ENCODE measurements at places on chromosomes 3 and 15.

DNA sequence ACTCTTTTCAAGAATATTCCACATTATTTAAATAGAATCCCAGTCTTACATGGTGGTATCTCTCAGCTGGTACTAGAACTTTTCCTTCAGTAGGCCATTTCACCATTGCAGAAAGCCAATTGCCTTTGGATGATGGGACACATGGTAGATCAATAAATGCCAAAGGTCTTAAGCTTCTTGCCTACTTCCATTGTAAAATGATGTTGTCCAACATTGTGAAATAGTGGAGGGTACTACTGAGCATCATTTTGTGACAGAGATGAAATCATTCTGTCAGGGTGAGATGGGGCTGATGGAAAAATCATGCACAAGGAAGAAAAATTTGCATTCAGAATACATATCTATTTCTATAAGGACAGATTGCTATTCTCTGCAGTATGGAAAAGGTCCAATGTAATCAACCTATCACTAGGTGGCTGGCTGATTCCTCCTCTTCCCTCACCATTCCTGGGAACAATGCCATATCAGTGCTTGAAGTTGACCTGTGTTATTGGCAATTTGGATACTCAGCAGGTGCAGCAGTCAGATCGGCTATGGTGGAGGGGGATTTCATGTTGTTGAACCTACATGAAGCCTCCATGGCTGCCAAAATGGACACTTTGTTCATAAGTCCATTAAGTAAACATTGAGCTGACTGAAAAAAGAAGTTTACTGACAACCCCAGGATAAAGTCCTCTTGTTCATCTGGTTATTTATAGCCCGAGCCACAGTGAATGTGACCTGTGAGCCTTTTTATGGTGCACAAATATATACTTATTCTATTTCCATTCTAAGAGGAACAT, 596.9 kb upstream of the ARPP21 start:
- no peak for DNase-seq

DNA sequence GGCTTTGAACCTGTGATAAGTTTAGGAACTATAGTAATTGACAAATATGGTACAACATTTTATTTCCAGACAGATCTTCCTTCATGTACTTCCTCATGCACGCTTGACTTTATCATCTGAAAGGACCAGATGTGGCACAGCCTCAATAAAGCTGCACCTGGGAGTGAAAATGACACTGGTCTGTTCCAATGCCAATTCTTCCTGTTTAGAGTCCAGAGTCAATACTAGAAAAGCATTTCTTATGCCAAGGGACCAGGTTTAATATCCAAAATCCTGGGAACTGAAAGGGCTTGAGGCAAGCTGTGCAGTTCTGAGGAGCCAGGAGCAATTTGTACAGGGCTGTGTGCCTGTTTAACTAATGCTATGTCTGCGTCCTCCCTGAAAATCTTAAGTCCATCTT, 15.3 kb downstream of the DPH6 start:
- DNase-seq, result no peak

GRCh38 chr15:66631616-66632263, 65.9 kb upstream of the LCTL start:
- DNase-seq, result no peak

GRCh38 chr3:70729845-70730244, 417.4 kb upstream of the MDFIC2 start:
- DNase-seq, result no peak

DNA sequence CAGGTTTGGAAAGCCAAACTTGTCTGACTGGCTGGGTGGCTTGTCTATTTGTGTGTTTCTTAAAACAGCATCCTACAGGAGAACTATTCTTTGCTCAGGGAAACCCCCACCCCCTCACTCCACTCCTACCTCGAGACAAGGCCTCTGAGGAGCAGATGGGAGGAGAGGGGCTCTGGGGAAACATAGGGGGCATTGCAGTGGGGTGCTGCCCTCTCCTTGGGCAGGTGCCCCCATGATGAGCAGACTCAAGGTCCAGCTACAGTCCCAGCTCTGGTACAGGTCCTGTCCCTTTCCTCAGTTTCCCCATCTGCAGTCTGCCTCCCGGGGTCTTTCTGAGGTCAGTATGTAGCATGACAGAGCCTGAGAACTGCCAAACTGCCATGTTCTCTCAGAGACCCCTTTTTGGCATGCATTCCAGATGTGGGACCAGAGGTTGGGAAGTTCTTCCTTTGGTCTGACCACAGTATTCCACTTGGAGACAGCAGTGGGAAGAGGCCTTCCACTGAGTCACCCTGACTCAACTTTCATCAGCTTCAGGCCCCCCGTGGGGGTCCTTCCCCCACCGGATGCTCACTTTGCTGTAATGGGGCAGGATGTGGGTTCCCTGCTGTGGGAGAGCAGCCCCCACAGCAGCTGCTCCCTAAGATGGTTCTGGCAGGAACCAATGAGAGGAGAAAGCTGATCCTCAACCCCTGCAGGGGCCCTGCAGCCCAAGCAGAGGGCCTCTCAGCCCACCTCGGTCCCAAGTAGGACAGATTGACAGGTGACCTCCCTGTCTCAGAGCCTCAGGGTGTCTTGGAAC, 32.3 kb upstream of the CYP11A1 start:
- peak; percentile 63 for DNase-seq

GRCh38 chr15:50873935-50874361, 34.5 kb upstream of the AP4E1 start:
- no peak for DNase-seq

GRCh38 chr3:105767776-105768175, 101.0 kb downstream of the CBLB start:
- DNase-seq, result no peak

DNA sequence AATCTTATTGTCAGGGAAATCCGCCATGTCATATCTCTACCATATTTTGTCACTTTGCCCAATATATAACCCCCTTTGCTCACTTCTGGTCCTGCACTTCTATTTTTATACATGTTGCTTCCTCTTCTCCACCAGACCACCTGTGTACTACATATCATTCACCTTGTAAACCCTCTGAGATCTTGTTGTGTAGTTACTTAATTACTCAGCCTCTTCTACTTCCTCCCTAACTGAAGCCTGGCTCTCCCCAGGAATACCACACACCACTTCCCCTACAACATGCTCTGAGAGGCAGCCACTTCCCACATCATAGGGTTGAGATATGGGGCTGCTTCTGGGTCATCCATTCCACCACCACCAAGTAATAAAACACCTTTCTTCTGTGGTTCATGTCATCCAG, 10.0 kb downstream of the HEXA start:
- DNase-seq, result no peak

DNA sequence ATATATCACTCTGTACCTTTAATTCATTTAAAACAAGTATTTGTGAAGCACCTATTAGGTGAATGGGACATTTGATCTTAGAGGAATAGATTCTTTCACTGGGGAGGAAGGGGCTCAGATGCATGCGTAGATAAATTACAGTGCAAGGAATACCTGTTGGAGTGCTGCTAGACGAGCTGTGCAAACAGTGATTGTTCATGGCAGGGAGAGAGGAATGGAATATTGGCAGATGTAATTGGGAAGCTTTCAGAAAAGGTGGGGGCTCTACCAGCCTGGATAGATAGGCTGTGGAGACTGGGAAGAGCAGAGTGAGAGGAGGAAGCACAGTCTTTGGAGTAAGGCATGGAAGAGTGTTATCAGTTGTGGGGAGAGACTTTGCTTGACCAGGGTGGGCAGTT, 116.8 kb downstream of the AKAP13 start:
- no peak for DNase-seq

DNA sequence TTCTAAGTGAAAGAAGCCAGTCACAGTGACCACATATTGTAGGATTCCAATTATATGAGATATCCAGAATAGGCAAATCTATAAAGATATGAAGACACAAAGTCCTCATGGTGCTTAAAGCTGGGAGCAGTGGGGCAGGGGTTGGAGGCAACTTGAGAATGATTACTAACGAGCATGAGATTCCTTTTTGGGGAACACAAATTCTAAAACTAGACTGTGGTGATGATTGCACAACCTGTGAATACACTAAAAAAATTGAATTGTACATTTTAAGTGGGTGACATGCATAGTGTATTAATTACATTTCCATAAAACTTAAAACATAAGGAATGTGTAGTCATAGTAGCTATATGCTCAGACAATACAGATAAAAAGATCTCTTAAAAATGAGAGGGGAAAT, 103.2 kb downstream of the DPH6 start:
- no peak for DNase-seq

DNA sequence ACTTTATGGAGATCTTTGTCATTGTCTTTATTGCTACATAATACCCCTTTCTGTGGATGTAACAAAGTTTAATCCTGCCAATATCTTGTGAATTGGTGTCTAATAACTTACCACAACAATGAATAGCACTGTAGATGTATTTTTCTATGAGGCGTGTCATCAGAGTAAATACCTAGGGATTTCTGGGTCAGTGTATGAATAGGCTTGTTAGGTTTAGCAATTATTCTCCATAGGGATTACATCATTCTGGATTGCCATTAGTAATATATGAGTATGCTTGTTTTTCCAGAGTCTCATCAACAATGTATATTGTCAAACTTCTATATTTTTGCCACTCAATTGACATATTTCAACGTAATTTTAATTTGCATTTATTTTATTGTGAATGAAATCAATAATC, 67.9 kb downstream of the UNC13C start:
- DNase-seq, result no peak

GRCh38 chr15:51874751-51875644, 45.5 kb downstream of the TMOD3 start:
- no peak for DNase-seq

DNA sequence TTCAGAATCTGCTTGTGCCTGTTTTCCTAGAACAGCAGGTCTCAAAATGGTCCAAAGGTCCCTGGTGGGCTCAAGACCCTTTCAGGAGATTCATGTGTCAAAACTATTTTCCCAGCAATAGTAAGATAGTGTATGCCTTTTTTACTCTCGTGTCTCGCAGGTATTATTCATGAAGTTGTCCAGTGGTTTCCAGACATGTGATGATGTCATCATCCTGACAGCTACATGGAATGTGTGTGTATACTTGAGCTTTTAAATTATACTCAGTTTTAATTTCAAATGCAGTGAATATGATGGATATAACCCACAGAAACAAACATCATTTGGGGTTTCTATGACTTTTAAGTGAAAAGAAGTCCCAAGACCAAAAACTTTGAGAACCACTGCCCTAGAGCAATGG, 288.6 kb downstream of the NTRK3 start:
- DNase-seq, result no peak

All from stimulated activated CD4-positive, alpha-beta T cell treated with anti-CD3 and anti-CD28 coated beads, Interleukin-1b, Interleukin-23, amount 100 ng/mL, for 48 hours (primary cell).